Left colon (tissue), 2 donors: ENCODE measurements at places on chromosomes 13 and 19. TPM values are rescaled to one million over a fixed set of nuclear protein-coding genes. Genes with fewer than 3 reads are reported as not detected.

The LTBP4 gene
- total RNA-seq: 183 TPM

The DDX49 gene
- total RNA-seq: 30.7 TPM

The ZNF490 gene
- 7.6 TPM for total RNA-seq

The TNFSF13B gene
- total RNA-seq: 3.6 TPM

The SHISA7 gene
- total RNA-seq: not detected

The FCGBP gene
- 6,996 TPM for total RNA-seq

DNA sequence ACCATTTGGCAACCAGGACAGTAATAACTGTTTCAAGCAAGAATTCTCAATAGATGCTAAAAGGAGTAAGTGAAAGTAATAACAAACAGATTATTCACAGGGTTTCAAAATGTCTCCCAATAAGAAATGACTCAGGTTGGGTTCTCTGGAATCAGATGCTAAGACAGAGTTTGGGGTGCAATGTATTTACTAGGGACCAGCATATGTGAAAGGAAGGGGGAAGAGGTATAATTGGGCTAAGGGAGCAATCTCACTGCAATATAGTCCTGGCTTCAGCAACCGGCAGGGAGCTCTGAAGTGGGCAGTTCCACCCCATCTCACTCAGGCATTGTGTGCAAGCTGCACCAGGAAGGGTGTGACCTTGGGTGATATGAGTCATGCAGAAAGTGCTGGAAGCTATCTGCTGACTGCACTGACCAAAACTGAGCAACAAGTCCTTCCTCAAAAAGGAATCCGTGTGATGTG, 23.4 kb downstream of the ZDHHC20 start:
- DNase-seq: peak; percentile 63

DNA sequence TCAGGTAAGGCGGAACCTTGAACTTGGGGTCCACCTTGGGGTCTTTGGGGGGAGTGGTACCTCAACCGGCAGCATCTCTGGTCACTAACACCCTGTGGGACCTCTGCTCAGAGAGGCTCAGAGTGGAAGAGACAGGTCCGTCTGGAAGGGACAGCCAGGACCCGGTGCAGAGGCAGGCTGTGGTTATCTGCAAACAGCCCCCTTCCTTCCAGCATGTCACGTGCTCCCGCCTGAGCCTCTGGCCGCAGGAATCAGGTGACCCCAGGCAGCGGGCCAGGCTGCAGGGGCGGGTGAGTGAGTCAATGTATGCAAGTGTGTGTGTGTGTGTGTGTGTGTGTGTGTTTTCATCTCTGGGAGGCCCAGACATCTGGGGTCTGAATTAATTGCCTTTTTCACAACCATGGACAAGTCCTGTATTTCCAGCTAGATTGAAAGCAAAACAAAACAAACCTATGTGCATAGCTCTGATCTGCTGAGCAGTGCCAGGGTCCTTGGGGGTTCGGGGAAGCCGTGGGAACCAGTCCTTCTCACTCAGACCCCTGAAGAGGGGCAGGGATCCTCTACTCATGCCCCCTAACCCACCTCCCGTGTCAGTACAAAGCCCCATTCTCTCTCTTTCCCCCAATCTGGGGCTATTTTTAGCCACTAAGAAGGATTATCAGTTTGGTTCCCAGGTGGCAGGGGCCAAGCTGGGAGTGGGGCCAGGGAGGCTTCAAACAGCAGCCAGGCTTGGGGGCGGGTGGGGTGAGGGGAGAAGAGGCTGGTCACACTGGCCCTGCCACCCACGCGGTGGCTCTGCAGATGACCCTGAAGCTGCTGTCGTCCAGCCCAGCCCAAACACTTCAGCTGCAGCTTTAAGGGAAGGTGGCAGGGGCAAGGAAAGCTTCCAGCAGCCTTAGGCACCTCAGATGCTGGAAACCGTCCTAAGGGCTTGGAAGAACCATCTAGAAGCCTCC, 31.4 kb downstream of the CERS4 start:
- peak; percentile 83 for DNase-seq

GRCh38 chr13:30580852-30581502, 36.7 kb upstream of the USPL1 start:
- no peak for DNase-seq
